Cortex of kidney (tissue), 1 donor: ENCODE measurements at places on chromosomes 3 and 15.

DNA sequence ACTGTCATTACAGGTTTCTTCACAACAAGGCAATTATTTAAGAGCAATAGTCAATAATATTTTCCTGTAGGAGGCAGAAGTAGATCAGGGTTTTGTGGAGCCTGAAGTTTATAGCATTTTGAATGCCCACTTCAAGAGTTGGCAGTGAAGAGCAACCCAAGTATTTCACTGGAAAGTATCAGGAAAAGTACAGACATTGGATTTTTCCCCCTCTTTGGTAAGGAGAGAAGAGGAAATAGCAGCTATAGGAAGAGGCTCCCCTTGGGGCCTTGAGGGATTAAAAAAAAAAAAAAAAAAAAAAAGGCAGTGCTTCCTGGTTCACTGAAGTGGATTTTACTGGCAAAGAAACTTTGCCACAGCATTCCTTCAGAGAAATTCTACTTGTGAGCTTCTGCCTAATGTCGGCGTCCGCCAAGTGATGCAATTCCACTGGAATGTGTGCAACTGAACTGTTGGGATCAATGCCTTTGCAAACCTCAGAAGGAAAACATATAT lies 5.7 kb upstream of the CNTN6 start:
- DNase-seq = no peak

DNA sequence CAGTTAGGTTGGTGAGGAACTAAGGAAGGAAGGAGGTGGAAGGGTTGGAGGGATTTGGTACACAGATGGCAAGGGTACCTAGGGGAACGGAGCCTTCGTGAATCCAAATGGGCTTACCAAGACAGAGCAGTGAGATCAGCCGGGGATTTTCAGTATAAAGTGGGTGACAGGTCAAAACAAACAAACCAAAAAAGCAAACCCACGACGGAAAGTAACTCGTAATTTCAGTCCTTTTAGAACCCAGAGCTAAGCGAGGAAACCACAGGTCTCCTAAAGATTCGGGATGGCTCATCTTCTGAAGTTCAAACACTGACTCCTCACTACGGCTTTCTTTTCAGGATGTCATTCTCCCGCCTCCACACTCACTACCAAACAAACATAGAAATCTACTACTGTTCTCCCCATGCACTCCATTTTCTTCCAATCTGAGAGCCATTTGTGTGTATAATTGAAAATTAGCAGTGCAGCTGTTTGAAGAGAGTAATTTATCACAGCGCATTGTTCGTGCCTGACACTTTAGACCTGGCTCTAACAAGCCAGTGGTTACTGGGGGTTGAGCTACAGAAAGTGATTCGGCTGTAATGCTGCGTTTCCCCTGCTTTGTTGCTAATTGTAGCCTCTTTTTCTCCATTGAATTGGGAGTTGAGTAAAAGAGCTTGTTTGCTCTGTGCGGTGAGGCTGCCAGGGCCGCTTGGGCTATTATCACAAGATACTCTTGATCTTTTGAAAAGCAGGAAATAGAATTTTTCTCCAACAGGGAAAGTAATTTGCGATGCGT lies 64.7 kb upstream of the CCDC39 start:
- DNase-seq = no peak

- no peak for DNase-seq
Observed at GRCh38 chr3:2036076-2036475, 62.6 kb upstream of the CNTN4 start.

- no peak for DNase-seq
Observed at GRCh38 chr3:112297714-112298113, 3.7 kb upstream of the SLC9C1 start.

DNA sequence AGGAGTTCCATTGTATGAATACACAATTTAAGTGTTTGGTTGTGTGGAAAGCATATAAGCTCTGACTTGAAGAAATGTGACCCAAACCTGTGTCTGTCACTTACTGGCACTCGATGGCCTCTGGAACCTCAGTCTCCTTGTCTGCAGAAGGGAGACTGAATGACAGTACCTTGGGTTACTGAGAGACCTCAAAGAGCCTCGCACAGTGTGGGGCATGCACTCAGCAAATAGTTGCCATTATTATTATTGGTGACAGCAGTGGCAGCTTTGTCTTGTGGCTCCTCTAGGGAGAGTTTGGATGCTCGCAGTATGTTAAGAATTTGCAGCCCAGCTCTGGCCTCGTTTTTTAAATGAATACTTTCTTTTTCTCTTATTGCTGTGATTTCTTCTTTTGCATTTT lies 43.4 kb downstream of the EEFSEC start:
- no peak for DNase-seq

- no peak for DNase-seq
Observed at GRCh38 chr3:23663246-23663645, 142.5 kb upstream of the UBE2E1 start.

GRCh38 chr3:87674397-87675161 lies 384.2 kb downstream of the CGGBP1 start:
- no peak for DNase-seq

GRCh38 chr3:111961461-111962164 lies 17.2 kb upstream of the ABHD10 start:
- DNase-seq = no peak

- DNase-seq = no peak
Observed at GRCh38 chr3:143831208-143831607, 17.1 kb downstream of the SLC9A9 start.

DNA sequence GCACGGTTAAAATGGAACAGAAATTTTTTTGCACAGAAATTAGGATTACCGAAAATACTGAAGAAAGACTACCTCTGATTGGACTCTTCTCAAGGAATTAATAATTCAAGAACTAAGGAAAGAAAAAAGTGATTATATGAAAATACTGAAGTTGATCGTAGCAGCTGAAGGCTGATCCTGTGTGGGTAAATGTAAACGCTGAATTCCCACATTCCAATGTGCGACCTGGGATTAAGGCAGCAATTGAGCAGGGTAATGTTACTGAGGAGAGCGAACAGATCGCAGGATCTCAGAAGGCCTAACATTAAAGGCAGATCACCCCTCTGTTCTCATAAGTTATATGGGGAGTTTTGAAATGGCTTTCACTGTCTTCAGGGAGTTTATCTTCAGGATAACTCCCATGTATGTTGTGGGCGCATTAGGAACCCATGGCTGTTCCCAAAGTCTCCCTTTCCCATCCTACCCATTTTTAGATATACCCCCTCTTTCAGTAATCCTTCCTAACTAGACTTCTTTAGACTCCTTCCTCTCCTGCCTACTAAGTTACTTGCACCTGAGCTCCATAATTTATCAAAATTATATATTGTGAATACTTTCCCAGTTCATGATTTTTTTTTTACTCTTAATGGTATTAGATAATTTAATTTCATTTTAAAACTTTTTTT lies 1.0 kb upstream of the UBL7 start:
- DNase-seq = no peak

DNA sequence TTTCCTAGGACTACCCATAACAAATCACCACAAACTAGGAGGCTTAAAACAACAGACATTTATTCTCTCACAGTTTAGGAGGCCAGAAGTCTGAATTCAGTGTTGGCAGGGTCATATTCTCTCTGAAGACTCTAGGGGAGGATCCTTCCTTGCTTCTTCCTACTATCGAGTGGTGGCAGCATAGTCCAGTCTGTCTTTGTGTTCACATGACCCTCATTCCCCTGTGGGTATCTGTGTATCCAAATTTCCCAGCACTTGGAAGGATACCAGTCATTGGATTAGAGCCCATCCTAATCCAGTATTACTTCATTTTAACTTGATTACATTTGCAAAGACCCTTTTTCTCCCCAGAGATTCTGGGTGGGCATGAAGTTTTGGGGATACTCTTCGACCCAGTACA lies 63.8 kb downstream of the GMPS start:
- no peak for DNase-seq

- no peak for DNase-seq
Observed at GRCh38 chr3:18717598-18717997, 292.5 kb upstream of the SATB1 start.

GRCh38 chr3:126373146-126373613 lies 16.0 kb upstream of the KLF15 start:
- no peak for DNase-seq

DNA sequence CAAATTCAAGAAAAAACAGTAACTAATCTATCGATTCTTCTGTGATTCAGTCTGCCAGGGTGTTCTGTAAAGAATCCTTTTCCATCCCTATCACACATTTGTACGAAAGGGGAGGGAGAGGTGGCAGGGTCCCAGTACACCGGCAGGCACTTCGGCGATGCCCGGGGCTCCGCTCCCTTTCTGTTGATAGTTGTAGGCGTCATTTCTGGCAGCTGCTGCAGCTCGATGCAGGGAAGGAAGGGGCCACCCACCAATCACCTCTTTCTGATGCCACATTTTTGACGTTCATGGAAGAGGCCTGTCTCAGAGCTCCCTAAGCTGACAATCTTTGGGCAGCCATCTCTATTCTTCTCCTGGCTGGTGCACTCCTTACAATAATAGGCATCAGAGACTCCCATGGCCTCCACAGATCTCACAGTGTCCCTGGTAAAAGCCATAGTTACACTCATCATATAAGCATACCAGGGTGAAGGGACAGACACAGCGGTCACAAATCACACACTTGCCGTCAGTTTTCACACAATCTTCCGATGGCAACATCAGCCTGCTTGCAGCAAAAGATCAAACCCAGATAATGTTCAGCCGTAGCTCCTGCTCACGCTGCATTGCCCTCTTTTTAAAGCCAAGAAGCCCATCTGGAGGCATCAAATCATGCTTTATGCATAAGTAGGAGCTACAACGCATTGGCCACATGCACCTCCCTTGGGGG lies 60.8 kb upstream of the ZBTB38 start:
- no peak for DNase-seq

DNA sequence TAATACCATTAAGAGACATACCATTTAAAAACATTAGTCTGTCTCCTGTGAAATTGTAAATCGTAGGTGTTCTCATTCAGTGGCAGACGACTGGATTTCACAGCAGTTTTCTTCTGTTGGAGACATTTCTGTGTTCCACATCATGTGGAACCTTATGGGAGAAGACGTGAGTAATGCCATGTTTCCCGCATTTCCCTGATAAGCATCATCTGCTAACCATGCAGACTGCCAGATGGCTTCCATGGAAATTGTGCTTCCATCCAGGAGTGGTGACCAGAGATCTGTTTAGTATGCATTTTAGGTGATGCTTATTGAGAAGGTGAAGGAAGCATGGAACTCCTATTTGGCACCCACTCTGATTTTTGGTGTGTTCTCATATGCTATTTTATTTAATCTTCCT lies 28.4 kb upstream of the ST3GAL6 start:
- DNase-seq = no peak

- DNase-seq = no peak
Observed at GRCh38 chr3:81770710-81771109, 9.3 kb upstream of the GBE1 start.

- no peak for DNase-seq
Observed at GRCh38 chr15:38823263-38823662, 258.6 kb upstream of the RASGRP1 start.

GRCh38 chr3:11300970-11301369 lies 28.8 kb downstream of the ATG7 start:
- no peak for DNase-seq

DNA sequence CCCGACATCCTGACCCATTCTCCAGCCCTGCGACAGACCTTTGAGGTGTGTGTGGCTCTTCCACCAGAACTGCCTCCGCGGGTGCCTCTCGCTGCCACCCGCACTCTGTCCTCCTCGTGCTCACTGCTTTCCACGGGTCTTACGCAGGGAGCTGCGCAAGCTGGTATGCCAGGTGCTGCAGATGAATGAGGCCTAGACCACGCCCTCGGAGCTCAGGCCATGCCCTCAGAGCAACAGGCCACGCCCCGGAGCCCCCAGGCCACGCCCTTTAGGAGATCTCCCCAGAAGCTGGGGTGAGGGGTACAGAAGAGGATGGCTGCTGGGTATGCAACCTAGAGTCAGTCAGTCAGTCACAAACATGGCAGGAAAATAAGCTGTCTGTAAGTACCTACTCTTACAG lies 300.3 kb downstream of the GABRG3 start:
- DNase-seq = no peak

DNA sequence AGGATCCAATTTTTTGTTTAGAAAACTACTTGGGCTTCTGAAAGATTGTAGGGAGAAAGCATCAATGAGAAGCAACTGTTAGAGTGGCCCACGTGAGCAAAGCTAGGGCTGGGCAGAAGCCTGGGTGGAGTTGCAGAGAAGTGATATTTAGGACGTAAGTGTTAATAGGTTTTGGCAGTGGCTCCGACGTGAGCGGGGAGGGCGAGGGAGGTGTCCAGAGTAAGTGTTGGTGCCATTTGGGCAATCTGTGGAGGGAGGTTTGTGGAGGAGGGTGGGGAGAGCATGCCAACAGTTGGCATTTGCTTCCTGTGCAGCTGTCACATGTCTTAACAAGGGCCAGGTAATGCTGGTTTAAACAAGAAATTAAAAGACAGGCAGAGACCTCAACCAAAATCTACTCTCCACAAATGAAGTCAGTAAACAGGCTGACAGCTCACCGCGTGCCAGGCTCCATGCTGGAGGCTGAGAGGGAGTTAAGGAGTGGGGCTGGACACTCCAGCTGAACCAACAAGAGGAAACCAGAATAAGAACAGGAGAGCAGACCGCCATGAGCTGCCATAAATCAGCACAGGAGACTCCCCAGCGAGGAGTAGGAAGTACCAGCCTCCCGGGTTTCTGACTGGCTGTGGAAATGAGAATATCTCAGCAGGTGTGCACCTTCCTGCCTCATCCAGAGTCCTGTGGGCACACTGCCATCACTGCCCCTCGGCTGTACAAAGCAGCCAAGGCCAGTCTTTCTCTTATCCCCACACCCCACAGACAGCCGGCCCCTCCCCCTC lies 232.6 kb downstream of the ABHD5 start:
- DNase-seq = no peak

GRCh38 chr3:99915906-99916432 lies 98.3 kb downstream of the CMSS1 start:
- DNase-seq = no peak

GRCh38 chr15:72380743-72381142 lies 4.9 kb upstream of the HEXA start:
- DNase-seq = no peak

DNA sequence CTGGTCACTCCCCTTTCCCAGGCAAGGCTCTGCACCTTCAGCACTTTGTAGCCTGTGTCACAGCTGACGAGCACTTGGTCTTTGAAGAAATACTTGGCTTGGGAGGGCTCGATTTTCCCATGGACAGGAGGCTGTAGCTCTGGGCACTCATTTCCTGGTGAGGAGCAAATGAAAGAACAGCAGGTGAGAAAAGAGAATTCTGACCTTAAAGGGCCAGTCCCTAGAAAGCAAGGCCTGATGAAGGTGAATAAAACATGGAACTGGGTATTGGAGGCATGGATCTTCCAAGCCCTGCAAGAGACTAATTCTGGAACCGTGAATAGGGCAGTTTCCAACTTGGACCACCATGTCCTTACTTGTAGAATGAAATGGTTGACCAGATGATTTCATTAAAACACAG lies 39.9 kb downstream of the MASP1 start:
- DNase-seq = no peak

- no peak for DNase-seq
Observed at GRCh38 chr15:74609938-74610301, 5.7 kb upstream of the CLK3 start.

DNA sequence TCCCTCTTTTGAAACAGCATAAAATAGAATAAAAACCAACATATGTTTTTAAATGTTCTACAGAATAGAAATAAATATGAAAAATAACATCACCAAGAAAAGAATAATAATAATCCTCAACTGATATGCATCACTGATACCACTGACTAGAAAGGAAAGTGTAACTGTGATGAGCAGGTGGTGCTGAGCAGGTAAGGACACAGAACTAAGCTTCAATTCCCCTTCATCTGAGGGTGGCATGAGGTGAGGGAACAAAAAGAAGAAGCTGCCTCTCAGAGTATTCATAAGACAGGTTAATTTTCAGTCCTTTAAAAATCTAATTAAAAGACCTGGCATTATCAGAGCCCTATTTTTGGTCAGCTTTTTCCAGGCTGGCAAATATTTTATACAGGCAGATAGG lies 216.3 kb downstream of the PLCH1 start:
- no peak for DNase-seq
